ENCODE measurements at places on chromosomes 6 and 20.

GRCh38 chr6:124958759-124959354 lies 3.4 kb upstream of the RNF217 start:
- no peak for DNase-seq

- DNase-seq, result no peak
These were observed 62.7 kb downstream of the FOXC1 start for GRCh38 chr6:1672379-1672778.

GRCh38 chr6:25280344-25281074 lies 1.3 kb downstream of the CARMIL1 start:
- DNase-seq, result no peak

DNA sequence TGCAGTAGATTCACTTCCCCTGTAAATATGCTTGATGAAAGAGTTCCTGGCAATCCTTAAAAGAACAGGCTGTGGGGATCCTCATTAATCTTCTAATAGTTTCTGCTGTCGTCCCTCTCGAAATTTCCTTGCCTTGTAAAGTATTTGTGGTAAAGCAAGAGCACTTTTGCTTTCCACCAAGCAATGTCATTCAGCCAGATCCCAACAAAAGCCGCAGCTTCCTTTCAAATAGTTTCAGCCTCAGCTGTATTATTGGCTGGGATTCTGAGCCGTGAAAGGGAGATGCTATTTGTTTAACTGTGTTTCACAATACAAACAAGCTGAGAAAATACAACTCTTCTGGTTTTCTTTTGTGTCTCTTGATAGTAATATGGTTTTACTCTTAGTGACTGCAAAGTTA lies 48.9 kb upstream of the EPHA7 start:
- no peak for DNase-seq

DNA sequence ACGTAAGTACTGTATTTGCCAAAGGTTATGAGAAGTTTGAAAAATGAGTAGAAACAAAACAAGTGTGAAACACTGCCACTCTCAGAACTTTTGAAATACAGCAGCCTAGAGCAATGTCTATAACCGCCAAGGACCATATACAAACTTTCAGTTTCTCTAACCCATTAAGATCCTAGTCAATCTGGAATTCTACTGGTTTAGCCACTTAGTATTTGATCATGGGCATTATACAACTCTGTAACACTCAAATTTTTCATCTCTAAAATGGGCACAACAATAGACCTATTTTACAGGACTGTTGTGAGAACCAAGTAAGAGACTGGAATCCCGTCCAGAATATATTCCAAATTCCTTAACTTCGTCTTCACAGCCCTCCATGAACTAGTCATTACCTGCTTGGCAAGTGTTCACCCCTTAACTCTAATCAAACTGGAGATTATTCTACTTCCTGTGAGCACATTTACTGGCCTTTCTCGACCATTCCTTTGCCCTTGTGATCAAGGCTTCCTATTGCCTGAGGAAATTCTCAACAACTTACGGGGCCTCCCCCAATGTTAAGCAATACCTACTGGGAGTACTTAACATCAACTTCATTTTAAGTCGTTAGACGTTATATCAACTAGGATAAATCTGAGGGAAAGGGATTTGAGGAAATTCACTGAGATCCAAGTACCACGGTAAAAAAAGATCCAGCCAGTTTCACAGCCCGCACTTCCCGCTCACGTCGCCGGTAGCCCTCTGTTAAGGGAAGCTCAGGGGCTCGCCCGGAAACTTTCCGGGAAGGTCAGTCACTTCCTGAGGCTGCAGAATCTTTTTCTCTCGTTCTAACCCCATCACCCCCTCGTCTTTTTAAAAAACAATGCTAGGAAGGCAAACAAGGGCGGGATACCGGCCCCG lies 1.1 kb downstream of the EIF2S2 start:
- DNase-seq, result no peak

DNA sequence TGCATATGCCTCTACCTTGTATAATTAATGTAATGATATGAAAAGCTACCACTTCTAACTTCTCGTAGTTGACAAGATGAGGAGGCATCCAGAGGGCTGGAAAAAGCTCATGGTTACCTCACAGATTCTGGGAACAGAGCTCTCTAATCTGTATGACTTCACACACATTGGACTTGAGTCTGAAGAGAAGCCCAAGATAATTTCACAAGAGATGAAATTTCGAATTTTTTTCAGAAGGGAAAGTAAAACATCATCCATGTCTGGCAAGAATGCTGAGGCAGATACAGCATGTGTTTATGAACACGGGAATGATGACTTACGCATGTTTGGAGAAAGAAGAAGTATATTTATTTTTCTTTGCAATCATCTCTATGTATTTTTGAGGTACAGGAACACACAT lies 141.8 kb upstream of the TENT5A start:
- no peak for DNase-seq

DNA sequence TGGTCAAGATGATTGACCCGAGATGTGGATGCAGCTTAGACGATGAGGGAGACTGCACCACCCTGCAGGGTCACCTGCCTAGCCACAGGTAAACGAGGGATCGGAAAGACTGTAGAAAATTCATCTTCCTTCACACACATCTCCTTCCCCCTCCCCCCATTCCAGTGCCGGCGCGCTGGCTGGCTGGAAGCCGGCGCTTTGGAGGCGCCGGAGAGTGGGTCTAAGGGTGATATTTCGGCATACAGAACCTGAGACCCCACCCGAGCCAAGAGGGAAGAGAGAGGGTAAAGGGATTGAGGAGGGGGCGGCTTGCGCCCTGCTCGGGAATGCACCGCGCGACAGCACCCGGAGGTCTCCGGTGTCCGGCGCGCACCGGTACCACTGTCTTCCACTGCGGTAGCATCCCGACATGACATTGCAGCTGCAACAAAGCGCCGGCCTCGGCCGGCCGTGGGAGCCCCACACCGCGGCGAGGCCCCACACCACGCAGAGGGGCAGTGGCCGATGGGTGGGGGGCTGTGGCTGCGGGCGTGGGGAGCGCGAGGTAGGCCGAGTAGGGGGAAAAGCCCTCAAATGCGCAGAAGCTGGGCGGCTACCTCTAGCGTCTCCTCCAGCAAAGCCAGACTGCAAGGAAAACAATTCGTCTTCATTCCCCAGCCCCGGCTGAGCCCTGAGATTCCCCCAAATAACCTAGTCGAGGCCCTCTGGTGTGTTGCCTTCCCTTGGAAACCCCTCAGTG lies 984 bp downstream of the TNFRSF21 start:
- no peak for DNase-seq

DNA sequence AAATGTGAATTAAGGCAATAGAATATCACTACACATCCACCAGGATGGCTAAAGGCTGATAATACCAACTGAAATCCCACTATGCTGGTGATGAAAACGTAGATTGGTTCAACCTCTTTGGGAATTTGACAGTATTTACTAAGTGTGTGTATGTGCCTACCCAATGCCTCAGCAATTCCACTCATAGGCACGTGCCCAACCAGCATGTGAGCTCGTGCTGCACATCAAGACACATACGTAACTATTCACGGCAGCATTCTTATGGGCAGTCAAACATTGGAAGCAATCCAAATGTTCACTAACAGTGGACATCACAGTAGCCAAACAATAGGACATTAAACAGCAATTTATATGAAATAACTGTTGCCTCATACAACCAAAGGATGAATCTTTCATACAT lies 15.7 kb upstream of the AFDN start:
- DNase-seq, result no peak
